Pons (tissue), 1 donor: ENCODE measurements at places on chromosomes 1 and 21.

GRCh38 chr1:156245451-156246232 is 2.2 kb downstream of the PAQR6 start:
- DNase-seq = no peak

- DNase-seq = no peak
Observed at GRCh38 chr1:208526613-208527125, 282.5 kb upstream of the PLXNA2 start.

DNA sequence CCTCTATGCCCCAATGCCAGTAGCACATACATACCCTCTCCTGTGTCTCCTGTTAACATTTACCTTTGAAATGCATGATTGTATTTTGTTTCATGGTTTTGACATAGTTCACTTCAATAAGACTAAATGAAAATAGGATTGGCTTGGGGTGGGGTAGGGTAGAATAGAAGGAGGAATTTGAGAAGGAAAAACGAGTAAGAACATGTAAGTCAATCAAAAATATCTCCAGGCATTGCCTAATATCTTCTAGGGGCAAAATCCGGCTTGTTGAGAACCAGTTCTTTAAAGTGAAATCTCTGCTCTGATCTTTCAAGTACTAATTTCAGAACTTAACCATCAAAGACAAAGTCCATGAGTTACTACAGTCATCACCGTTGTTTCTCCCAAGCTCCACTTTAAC is 31.8 kb upstream of the RGS2 start:
- no peak for DNase-seq

GRCh38 chr1:71068325-71069240 is 12.3 kb downstream of the ZRANB2 start:
- DNase-seq = no peak

- no peak for DNase-seq
Observed at GRCh38 chr1:44314452-44314851, 40.6 kb downstream of the ERI3 start.

DNA sequence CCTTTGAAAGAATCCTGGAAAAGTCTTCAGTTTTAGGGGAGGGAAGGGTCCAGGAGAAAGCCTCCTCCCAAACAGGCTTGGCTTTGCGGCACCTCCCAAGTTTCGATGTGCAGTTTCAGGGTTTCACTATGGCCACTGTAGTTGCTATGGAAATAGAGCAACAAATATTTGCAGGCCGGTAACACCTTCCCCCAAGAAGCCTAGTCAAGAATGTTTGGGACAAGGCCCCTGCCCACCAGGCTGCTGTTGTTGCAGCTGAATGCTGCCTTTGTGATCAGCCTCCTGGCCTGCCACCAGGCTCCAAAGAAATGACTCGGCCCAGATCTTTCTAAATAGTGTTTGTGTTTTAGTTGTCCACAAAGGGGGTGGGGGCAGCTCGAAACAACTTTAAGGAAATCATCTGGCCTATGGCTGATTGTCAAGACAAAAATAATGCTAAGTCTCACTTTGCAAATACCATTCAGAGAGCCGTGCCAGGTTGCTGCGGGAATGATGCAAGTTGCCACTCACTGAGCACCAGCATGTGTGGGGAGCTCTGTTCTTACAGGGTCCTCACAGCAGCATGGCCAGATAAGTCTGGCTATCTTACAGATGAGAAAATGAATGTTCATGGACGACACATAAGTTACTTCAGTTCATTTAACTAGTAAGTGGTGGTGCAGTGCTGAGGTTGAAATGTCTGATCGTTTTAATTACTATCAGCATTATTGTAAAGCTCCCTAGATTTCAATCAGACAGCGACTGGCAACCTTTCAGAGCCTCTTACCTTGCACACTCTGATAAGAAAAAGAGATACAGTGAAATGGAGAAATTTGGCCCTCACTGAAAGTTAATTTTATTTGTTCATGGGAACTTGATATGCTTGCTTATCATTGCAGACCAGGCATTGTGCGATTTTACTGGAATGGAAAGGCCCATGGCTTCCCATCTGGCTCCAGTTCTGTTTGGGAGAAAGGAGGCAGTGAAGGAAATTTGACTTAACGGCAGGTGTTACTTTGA is 91.2 kb upstream of the JUN start:
- DNase-seq = peak; percentile 94

DNA sequence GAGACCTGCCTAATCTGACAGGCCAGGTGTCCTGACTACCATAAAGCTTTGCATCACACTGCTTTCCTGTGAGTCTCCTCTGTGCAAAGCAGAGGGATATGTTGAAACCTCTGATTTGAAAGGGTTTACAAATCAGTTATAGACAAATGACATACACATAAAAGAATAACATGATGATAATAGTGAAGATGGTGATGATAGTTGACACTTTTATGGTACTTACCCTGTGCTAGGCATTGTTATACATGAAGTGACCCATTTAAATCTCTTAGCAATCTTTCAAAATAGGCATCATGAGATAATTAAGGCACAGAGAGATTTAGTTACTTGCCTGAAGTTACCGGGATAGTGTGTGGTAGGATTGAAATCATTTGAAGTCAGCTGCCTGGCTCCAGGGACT is 34.1 kb upstream of the PKN2 start:
- DNase-seq = no peak

- no peak for DNase-seq
Observed at GRCh38 chr1:91752324-91752723, 133.6 kb downstream of the TGFBR3 start.

DNA sequence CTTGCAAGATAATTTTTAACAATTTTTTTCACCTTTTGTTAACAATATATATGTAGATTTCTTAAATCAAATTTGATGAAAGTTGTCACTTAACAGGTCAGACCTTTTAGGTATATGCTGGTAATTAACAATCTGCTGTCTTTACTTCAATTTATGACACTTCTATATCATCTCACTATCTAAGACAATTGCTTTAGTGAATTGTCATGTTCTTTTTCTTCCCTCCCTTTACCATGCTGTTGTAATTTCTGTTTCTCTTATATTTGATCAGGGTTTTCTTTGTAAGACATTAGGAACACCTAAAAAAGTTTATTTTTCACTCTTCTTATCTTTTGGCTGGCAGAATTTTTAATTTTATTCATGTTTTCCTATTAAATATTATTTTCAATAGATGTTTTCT is 2.0 kb downstream of the IFI16 start:
- no peak for DNase-seq

DNA sequence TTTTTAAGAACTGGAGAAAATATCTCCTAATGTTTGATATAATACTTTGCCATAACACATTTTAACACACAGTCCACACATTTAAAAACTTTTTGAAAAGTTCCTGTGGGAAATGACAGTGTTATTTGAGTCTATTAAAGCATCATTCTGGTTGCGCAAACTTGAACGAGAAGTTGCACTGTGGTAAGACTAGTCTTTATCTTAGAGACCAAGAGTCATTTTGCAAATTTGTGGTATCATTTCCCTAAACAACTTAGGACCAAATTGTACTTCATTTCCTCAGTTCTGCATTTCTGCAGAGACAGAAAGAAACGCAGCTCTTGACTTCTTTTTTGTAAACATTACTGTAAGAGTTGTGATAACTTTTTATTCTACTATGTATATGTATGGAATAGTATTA is at the start of gene RGS18:
TSS of gene RGS18 (plus strand) at position 282 of the 400 bp plus-strand sequence. CDS start 176 bp downstream, outside the sequence.
- peak; percentile 73 for DNase-seq

DNA sequence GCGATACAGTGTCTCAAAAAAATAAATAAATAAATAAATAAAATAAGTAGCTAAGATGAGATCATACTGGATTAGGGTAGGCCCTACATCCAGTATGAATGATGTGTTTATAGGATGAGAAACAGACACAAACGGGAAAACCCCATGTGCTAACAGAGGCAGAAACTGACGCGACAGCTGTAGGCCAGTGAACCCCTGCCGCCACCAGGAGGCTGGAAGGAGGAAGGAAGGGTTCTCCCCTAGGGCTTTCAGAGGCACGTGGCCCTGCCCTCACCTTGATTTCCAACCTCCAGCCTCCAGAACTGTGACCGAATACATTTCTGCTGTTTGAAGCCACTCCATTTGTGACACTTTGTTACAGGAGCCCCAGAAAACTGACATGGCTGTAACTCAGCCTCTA is 38.5 kb downstream of the CHD5 start:
- DNase-seq = no peak
